ENCODE measurements at places on chromosomes 12 and 14.

DNA sequence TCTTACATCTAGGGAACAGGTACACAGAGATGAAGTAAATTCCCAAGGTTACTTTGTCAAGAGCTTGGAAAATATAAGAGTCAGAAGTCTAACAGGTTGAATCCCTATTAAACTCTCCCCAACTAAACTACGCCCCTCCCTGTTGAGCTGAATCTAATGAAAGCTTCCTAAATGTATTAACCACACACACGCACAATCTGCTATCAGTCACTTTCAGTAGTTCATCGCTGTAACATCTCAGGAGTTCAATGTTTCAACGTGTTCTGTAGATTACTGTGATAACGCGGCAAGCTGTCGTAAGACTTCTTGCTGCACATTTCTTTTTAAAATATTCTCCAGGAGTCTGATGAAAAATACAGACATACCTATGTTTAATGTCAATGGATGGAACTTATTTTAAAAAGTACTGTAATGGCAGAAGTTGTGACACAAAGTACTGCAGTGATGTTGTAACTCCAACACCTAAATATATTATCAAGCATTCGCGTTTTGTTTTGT, 612 bp upstream of the SLC25A3 start:
- DNase-seq = no peak

GRCh38 chr14:23020143-23021128, 10.5 kb upstream of the C14orf93 start:
- no peak for DNase-seq

DNA sequence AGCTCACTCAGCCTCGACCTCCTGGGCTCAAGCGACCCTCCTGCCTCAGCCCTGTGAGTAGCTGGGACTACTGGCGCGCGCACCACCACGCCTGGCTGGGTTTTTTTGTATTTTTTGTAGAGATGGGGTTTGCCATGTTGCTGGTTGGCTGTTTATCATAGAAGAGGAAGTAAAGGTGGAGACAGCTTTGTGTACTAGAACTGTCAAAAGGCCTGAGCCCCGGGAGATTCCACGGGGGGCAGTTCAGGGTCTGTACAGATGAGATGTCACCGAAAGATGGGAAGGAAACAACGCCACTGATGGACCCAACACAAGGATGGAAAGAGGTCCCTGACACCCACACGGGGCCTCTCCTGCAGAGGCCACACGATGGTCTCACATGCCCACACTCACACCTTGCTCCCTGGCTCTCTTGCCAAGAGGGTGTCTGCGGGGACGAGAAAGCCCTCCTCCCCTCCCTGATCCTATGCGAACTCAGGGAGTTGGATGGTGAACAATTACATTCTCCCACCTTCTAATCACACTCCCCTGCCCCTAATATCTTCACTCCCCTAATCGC, 66.6 kb downstream of the KDM2B start:
- no peak for DNase-seq

DNA sequence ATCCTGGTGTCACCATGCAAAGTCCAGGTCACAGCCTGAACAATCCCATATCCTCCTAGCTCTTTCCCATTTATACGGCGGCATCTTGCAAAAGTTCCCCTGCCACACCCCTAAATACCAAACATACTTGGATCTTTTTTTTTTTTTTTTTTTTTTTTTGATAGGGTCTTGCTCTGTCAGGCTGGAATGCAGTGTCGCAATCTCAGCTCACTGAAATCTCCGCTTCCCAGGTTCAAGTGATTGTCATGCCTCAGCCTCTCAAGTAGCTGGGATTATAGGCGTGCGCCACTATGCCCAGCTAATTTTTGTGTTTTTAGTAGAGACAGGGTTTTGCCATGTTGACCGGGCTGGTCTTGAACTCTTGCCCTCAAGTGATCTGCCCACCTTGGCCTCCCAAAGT, 451.3 kb downstream of the GLT1D1 start:
- DNase-seq = no peak

DNA sequence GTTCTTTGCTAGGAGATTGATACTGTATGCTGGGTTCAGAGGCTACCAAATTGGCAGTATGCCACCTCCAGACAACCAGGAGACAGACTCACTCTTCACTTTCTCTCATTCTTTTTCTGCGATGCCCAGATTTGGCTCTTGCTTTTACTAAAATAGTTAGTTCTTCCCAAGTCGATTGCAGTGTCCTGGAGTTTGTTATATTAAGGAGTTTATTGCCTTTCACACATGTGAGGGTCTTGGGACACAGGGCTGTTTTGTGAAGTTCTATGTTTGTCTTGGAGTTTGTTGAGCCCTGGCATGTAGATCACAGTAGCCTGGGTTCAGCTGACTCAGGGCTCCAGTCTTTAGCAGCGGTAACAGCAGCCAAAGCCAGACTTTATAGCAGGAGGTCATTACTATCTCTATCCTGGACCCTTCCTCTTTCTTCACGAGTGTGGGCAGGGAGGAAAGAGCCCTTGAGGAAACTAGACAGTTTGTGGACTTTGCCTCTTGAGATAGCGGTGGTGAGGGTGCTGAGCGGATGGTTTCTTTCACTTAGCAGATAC, 1.6 kb downstream of the MLEC start:
- no peak for DNase-seq

DNA sequence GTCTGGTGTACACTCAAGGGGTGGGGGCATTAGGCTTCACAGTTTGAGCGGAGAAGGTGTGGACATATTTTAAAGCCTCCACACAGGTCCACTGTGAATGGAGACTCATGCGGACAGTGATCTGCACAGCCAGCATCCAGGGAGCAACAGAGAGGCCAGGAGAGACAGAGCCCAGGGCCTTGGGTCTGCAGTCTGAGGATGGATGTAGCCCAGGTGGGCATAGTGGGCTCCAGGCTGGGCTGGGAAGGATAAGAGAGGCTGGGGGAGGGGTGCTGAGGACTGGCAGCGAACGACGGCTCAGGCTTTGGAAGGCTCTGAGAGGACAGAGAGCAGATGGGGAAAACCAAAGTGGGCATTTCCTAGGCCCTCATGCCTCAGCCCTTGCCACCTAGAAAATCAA, 128.8 kb downstream of the PAPOLA start:
- DNase-seq = no peak

- DNase-seq = peak; percentile 55
These were observed 68.8 kb downstream of the RERG start for GRCh38 chr12:15152456-15152855.

DNA sequence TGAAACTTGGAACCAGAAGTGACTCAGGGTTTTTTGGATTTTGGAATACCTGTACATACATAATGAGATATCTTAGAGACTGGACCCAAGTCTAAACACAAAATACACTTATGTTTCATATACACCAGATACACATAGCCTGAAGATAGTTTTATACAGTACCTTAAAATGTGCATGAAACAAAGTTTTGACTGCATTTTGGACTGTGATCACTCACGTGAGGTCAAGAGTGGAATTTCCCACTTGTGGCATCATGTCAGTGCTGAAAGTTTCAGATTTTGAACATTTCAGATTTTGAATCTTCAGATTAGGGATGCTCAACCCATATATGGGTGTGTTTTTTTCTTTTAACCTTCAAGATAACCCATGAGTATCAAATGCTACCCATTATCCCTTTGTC, 6.6 kb downstream of the SBNO1 start:
- DNase-seq = no peak

GRCh38 chr12:54521293-54522060, 23.9 kb downstream of the NCKAP1L start:
- no peak for DNase-seq

GRCh38 chr14:61104358-61104757, 123.3 kb downstream of the SLC38A6 start:
- DNase-seq = no peak

DNA sequence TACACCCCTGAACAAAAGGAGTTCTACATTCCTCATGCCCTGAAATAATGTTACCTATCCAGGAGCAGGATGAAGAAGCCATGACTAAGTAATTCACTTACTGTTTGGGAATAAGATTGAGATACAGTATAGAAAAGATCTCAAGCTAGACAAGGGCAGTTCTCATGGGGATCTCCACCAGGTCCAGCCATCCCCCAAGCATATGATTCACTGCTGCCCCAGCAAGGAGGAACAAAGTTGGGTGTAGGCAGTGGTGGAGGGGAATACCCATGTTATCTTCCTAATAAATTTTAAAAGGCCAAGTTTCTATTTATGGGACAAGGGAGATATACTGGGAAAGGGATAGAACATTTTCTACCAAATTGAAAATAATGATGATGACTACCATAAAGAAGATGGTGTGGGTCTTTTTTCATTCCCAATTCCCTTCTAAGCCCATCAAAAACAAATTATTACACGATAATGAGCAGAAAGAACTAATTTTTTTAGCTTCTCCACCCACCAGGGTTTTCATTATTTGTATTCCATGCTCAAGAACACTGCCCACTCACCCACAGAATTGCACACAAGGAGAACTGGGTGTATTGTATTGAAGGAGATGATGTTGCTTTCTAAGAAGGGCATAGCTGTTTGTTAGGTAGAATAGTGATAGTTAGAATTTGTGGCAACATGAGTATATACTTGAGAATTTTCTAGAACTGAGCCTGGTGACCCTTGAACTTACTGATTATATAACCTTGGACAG, 204.6 kb downstream of the BTG1 start:
- DNase-seq = no peak

DNA sequence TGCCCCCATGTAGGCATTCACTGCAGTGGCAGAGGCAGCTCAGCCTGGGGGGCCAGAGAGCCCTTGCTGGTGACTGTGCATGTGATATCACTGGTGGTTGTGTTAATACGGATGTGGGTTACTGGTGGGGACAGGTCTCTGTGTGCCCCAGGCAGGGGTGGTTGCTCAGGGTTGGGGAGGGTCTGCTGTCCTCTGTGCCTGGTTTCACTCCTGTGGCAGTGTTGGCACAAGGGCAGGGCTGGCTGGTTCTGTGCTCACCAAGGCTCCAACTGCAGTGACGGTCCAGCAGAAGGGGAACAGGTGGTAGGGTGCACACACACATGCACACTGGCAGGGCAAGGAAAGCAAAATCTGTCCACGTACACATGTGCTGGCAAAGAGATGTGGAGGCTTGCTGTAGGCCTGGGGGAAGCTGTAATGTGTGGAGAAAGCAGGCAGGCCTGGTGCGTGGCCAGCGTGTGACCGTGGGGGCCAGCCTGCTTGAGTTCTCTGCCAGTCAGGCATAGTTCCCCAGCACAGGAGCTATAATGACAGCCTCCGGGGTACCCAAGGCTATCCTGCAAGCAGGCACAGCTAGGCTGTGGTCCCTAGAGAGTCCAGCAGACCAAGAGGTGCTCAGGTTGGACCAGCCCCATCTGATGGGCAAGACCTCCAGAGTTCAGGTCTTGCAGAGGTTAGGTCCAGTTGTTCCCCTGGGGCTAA, 254.6 kb downstream of the FBXL14 start:
- no peak for DNase-seq

GRCh38 chr14:34013721-34014060, 62.8 kb upstream of the EGLN3 start:
- DNase-seq = no peak

GRCh38 chr14:95761436-95761835, 47.5 kb upstream of the TCL1A start:
- DNase-seq = no peak

DNA sequence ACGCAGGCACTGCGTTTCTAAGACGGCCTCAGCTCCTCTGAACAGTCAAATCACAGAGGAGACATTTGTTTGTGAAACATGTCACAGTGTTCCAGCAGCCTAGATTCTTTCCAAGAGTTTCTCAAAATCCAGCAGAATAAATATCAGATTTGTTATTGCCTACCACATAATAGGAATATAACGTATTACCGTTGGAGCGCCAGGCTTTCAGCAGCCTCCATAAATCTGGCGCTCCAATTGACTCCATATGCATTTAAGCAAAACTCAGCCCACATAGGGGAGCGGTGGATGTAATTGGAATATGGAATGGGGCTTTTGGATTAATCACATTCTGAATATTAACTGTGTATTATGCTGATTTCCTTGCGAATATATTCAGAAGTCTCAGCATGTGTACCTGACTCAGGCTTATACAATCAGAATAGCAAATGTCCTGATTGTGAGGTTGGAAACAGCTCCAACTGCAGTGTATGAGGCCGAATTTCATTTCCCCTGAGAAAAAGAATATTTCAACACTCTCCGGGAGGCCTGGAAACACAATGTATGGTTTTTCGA, 174.0 kb downstream of the ASCL4 start:
- DNase-seq = no peak

GRCh38 chr12:6559500-6559899, 3.7 kb upstream of the IFFO1 start:
- DNase-seq = no peak

- no peak for DNase-seq
These were observed 88.8 kb downstream of the CHGA start for GRCh38 chr14:93011650-93012325.

DNA sequence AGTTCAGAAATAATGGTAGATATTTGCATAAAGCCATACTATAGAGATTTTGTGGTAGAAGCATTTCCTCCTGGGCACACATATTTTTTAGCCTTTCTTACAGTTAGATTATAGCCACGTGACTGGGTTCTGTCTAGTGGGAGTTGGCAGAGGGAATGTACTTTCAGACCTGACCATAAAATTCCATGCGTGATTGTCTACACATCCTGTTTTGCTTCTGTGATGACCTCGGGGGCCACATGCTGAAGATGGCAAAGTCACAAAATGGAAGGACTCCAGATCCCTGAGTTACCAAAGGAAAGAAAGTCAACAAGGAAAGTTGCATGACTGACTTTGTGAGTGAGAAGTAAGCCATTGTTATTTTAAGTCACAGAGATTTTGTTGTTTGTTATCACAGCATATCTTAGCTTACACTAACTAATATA, 14.6 kb upstream of the MIA2 start:
- DNase-seq = peak; percentile 55

- no peak for DNase-seq
These were observed 13.9 kb upstream of the PCED1B start for GRCh38 chr12:47065546-47065945.

DNA sequence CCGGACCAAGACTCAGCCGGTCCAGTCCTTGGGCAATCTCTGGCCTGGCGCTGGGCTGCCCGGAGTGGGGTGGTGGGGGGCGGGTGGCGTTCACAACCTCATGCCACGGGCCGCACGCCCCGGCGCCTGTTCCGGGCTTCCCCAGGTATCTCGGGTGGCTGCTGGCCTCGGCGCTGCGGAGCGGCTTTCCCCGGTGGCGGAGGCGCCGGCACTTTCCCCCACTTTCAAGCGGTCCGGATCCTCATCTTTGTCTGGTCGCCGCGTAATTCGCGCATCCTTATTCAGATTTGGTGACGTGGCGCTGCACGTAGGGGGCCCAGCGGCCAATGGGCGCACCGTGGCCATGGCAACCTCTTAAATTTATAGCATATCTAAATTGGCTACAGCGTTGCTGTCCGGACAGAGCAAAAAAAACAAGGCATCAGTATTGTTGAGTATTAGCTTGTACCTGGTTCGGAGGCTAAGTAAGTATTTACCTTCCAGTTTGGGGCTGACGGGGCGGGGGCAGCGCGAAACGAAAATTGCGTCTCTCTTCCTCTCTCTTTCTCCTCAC, at the start of gene LHX5:
Gene LHX5 (minus strand): TSS at position 253 of the 553 bp plus-strand sequence. CDS start 373 bp downstream, outside the sequence.
- DNase-seq = no peak

Data from H4 (cell line).